NCI-H524 (cell line): ENCODE measurements at places on chromosomes 5 and 9.
A peak's percentile ranks its signal among the peaks of the same experiment; 100 is the strongest.

- DNase-seq: peak; percentile 78
Observed at GRCh38 chr5:116554764-116555163, 19.9 kb downstream of the SEMA6A start.

DNA sequence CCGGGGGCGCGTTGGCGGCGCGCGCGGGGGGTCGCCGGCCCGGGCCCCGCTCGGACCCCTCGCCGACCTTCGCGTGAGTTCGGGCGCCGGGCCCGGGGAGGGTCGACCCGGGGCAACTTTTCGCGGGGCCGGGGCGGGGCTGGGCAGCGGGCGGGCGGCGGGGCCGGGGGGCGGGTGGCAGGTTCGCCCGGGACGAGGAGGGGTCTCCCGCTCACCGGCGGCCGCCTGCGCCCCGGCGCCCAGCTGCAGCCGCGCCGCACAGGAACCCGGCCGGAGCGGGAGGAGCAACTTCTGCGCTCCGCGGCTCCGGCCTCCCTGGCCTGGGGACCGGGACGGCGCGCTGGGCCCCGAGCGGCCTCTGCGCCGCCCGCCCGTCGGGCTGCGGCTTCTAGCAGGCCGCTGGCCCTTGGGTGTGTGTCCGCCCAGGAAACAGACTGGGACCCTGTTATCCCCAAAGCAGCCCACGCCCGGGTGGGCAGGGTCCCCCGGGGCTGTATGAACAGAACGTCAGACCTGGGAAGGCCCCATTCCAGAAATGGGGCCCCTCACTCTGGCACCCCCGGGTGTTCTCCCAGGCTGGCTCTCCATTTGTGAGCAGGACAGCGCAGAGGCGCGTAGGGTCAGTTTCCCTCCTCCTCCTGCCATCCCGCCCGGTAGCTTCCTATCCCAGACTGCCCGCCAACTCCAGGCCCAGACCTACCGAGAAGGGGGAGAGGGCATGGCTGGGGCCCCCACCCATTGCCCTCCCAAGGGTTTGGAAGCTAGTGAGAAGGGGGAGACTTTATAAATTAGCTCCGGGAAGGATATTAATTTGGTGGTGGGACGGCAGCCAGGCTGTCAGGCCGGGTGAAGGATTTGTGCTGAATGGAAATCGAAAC lies 708 bp downstream of the RXRA start:
- DNase-seq: no peak

DNA sequence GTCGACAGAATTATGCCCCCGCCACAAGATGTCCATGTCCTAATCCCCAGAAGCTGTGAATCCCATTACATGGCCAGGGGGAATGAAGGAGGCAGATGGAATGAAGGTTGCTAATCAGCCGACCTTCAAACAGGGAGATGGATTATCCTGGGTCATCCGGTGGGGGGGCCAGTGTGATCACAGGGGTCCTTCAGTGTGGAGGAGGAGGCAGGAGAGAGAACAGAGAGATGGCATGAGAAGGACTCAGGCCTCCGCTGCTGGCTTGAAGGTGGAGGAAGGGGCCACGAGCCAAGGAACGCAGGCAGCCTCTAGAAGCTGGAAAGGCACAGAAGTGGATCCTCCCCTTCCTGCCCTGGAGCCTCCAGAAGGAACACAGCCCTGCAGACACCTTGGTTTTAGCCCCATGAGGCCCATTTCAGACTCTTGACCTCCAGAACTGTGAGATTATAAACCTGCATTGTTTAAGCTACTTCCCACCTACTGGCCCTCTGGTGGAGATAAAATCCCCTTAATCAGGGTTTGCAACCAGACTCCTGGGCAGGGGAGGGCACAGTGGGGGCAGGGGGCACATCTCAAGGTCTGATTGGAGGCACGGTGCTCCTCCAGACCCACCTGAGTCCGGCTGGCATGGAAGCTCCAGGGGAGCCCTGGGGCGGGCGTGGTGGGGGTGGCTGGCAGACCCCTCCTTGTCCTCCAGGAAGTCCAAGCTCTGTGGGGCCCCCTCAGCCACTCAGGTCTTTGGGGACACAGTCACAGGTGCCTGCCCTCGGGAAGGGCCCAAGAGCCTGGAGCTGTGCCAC lies 13.8 kb downstream of the PTGES2 start:
- DNase-seq: no peak

- no peak for DNase-seq
Observed at GRCh38 chr5:68225188-68225910, 9.8 kb downstream of the PIK3R1 start.

DNA sequence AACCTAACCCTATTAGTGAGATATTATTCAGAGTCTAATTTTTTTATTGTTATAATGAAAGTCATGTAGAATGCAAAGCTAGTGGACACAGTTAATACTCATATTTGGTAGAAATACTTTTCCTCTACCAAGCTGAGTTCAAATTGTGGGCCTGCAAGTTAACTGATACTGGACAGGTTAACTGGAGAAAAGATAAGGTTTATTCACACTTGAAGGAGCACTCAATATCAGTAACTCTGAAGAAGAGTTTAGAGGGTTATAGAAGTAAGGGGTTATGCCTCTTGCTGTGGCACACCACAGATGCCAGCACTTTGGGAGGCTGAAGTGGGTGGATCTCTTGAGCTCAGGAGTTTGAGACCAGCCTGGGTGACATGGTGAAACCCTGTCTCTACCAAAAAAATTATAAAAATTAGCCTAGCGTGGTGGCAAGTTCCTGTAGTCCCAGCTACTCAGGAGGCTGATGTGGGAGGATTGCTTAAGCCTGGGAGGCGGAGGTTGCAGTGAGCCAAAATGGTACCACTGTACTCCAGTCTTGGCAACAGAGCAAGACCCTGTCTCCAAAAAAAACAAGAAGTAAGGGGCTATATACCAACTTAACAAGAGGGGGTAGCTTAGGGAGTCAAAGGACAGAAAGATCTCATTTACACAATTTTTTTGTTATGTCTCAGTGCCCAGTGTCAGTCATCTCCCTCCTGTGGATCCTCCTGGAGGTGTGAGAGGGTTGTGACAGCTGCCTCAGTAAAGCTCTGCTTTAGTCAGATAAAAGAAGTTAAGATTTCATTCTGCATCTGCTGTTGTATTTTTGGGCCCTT lies 121.2 kb upstream of the GRHPR start:
- DNase-seq: peak; percentile 20

- DNase-seq: no peak
Observed at GRCh38 chr5:104909803-104910202, 1347.2 kb upstream of the NUDT12 start.

- DNase-seq: no peak
Observed at GRCh38 chr9:5869315-5870019, 21.2 kb upstream of the MLANA start.

DNA sequence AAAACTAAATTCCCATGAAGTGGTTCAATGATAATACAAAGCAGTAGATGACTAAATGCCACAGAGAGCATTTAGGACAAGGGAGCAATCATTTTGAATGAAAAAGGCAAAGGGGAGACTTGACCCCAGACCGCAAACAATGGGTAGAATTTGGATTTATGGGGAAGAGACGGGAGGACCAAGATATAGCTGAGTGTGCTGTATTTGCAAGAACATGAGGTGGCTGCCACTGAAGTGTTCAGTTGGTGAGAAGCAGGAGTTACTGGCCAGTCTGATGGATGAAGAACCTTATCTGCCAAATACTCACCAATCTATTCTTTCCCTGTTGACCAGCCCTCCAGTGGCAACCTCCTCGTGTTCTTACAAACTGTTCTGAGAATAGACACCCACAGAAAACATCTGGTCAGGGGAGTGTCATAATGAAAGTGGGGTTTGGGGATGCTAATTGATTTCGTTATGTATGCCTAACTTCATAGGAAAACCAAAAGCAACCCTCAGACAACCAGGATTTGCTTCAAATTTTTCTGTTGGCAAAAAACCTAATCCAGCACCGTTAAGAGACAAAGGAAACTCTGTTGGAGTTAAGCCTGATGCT lies 19.8 kb downstream of the TDRD7 start:
- DNase-seq: no peak

GRCh38 chr5:55896663-55897062 lies 45.5 kb downstream of the IL31RA start:
- DNase-seq: no peak

DNA sequence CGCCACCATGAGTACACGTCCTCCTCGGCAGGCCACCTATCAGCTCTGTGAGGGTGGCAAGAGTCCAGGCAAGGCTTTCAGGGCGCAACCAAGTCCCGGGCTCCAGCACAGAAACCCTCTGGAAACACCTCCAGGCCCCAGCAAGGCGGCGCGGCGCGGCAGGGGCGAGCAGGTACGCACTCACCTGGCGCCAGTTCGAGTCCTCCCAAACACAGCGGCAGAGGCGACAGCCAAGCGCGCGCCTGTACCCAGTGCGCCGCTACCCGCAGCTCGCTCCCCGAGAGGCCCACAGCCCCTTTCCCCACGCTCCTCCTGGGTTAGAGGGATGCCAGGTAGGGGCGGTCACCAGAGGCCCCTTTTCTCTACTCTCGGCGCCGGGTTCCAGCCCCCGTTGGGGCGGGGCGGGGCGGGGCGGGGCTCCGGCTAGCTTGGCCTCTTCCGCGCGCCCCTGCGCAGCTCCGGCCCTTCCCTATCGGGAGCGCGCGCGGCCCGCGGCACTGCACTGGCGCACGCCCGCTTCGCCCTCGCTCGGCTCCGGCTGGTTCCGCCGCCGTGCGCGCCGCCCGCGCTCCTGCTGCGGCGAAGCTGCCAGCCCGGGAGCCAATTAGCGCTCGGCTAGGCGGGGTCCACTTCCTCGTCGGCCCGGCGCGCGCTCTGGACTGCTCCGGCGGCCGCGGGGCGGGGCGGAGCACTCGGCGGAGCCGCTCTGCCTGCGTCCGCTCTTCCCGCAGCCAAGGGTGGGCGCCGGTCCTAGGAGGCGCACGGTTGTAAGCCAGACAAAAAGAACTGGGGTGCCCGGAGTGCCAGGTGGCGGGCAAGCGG lies at the start of the genes NMRK1 and OSTF1:
Gene NMRK1, minus strand, starts transcription at position 332 of the 822 bp plus-strand sequence. CDS start 5,040 bp downstream, outside the sequence.
Gene OSTF1, plus strand, starts transcription at position 691 of the 822 bp plus-strand sequence. CDS start 179 bp downstream, outside the sequence.
- DNase-seq: peak; percentile 51

GRCh38 chr5:136619556-136619955 lies 254.2 kb upstream of the TRPC7 start:
- no peak for DNase-seq

GRCh38 chr5:83077662-83078261 lies 415 bp downstream of the XRCC4 start:
- no peak for DNase-seq

GRCh38 chr5:77546-77945 lies 14.4 kb upstream of the PLEKHG4B start:
- no peak for DNase-seq

DNA sequence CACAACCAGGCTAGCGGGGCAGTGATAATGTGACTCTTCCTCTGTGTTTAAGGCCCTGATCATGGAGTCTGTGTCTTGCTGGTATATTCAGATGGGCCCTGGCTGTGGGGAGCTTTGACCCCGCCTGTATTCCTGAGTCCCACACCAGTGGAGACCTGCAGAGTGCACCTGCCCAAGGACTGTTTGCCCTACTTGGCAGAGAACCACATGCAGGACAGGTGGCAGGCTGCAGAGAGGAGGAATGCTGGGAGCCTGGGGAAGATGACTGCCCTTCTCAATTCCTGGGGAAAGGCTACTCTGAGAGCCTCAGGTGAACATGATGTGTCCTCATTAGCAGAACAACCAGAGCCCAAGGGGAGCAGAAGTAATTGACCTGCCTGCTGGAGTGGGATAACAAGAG lies 36.2 kb downstream of the IARS1 start:
- DNase-seq: no peak

GRCh38 chr5:129116797-129117196 lies 22.2 kb downstream of the ISOC1 start:
- no peak for DNase-seq

DNA sequence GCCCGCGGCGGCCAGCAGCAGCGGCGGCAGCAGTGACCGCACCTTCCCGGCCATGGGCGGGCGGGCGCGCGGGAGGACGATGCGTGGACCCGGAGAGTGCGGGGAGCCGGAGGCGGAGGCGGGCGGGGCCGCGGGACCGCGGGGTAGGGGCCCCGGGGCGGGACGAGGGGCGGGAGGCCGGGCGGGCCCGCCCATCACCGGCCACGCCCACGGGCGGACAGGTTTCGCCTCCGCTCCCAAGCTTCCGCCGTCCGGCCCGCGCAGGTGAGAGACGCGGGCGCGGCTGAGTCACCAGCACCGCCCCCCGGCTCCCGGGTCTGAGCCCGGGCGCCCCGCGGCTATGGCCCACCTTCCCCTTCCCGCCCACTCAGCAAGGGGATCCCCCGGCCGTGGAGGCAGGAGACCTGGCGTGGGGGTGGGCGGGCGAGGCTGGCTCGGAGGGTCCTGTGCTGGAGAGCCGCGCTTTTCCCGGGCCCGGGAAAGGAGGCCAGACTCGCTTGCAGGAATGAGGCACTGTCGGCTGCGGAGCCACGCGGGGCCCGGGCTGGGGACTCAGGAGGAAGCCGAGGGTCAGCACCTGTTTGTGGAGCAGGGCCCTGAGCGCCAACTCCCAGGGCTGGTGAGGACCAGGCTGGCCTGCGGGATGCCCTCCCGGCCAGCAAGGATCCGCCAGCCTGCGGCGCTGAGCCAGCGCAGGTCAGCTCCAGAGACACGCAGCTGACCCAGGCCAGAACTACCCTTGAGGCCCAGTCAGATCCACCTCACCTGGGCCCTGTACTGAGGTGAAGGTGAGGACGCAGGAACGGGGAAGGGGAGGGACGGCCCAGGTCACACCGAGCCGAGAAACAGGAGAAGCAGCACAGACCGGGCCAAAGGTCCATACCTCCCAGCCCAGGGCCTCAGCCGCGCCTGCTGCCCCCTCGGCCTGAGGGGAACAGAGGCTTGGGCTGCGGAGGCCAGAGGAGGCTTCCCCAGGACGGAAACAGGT lies at the start of gene ENTPD2:
Gene ENTPD2, minus strand, starts transcription at position 118 of the 988 bp plus-strand sequence. Its CDS starts 64 bp downstream, at position 54.
- DNase-seq: no peak

DNA sequence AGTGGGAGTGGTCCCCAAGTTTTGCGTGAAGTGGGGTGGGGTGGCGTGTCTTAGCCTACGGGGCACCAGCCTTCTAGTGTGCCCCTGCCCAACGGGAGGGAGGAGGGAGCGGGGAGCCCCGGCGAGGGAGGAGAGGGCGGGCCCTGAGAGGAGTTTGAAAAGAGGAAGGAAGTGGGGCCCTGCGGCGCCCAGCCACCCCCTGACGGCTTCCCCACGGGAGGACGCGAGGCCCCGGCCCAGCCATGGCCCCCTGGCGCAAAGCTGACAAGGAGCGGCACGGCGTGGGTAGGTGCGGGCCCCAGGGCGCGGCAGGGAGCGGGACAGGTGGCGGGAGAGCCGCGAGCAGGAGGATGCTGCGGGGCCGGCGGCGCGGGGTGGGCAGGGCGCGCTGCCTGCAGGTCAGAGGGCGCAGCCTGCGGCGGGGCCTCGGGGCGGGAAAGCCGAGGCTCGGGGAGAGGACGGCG lies at the start of gene DOCK2:
Gene DOCK2, plus strand, starts transcription at position 191 of the 464 bp plus-strand sequence. Its CDS starts 52 bp downstream, at position 243.
- no peak for DNase-seq

DNA sequence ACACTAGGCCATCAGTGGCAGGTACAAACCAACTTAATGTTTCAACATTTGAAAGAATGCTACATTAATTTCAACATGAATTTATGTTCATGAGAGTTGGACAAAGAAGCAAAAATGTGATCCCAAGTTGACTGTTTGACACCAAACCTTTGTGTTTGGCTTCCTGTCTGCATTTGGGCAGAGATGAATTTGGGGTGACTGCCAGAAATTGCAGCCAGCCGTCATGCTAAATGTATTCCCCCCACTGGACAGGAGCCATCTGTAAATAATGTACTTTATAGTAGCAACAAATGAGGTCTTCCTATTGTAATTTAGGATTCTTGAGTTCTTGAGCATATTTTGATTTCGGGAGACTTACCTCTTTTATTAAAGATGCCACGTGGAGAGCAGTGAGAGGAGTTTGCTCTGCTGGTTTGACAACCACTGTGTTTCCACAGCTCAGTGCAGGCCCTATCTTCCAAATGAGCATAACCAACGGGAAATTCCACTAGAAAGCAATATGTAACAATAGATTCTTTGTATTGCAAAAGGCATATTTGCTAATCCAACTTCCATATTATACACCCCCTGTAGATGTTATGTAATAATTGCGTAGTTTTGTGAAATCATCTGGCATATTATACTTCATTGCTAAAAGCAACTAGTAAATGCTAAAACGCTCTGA lies 27.6 kb downstream of the ALDH1A1 start:
- no peak for DNase-seq
